ENCODE measurements at places on chromosomes 1 and 21.

DNA sequence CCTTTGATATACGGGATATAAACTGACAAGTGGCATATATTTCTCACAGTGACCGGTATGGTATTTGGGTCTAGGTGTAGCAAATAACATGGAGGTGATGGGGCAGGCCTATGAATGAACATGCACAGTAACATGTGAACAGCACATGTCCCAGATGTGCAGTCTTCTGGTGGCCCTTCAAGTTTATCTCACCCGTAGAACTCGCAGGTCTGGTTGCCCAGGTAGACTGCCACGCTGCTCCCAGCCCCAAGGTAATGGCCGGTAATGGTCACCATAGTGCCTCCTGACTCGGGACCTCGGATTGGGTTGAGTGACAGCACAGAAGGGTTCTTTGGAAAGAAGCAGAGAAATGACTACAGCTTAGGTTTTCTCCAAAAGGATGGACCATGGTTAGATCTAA lies 141.2 kb upstream of the CD34 start:
- DNase-seq = no peak

- DNase-seq = no peak
These were observed 13.6 kb downstream of the BATF3 start for GRCh38 chr1:212686069-212686468.

GRCh38 chr1:12424087-12424529 lies 193.9 kb downstream of the DHRS3 start:
- DNase-seq = no peak

DNA sequence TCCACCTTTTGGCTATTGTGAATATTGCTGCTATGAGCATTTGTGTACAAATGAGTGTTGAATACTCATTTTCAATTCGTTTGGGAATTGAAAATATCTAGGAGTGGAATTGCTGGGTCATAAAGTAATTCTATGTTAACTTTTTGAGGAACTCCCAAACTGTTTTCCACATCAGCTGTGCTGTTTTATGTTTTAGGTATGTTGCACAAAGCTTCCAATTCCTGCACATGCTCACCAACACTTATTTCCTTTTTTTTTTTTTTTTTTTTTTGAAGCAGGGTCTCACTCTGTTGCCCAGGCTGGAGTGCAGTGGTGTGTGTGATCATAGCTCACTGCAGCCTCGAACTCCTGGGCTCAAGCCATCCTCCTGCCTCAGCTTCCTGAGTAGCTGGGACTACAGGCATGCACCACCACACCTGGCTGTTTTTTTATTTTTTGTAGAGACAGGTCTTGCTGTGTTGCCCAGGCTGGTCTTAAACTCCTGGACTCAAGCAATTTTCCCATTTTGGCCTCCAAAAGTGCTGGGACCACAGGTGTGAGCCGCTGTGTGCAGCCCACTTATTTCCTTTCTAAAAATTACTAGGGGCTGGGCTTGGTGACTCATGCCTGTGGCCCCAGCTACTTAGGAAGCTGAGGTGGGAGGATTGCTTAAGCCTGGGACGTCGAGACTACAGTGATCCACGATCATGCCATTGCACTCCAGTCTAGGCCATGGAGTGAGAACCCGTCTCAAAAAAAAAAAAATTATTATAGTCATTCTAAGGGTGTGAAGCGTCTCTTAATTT lies 33.4 kb downstream of the TMCC2 start:
- no peak for DNase-seq

DNA sequence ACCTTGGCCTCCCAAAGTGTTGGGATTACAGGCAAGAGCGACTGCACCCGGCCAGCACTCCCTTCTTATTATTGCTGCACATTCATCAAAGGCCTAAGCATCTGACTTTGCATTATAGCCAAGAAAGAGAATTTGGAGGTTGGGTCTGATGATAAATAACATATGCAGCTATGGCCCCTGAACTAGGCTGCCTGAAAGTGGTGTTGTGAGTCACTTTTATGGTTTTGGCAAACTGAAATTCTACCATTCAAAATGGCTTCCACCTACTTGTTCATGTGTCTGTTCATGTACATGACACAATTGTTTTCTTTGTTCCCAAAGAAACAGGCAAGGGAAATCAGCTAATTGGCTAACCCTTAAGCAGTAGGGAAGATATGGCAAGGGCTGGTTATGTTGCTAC lies 25.0 kb upstream of the UAP1 start:
- no peak for DNase-seq

DNA sequence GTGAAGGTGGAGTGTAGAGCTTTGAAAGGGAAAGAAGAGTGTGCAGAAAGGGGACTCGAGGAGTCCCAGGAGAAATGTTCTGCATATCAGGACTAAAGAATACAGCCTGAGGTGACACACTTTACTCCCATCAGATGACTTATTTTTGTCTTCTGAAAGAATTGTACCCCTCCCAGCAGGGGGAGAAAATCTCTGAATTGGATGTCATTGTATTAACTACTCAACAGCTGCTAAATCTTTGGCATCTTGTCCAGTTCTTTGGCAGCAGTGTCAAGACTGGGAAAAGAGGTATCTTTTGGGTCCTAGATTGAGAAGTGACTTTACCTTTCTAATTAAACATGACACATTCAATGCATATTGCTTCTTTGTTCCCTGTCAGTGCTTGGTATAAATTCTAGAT lies 18.9 kb downstream of the UBE4B start:
- no peak for DNase-seq

Data from activated naive CD8-positive, alpha-beta T cell treated with anti-CD3 and anti-CD28 coated beads for 36 hours (primary cell).